Activated CD4-positive, CD25-positive, alpha-beta regulatory T cell treated with anti-CD3 and anti-CD28 coated beads, Interleukin-2, amount 50 U/mL, for 16 hours (primary cell): ENCODE measurements at places on chromosomes 6 and 20.

- DNase-seq: no peak
Observed at GRCh38 chr6:56694002-56694401, 51.3 kb upstream of the DST start.

GRCh38 chr20:53148771-53149147 is 176.6 kb downstream of the TSHZ2 start:
- DNase-seq: no peak

GRCh38 chr20:52054123-52054522 is 137.5 kb downstream of the ZFP64 start:
- no peak for DNase-seq

DNA sequence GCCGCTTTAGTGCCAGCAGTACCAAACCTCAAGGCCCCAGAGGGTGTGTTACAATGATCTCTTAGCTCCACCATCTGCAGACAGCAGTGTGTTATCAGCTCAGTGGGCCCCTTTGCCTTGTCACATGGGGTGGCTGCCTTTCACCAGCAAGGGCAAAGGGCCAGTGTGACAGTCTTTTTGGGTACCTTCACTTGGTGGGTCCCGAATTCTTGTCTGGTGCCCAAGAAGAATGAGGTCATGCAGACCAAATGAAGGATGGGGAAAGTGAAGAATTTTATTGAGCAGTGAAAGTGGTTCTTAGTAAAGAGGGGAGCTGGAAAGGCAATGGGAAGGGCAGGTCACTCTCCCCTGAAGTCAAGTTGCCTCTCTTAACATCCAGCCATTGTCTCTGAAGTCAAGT is 2.9 kb upstream of the SMIM28 start:
- DNase-seq: no peak

DNA sequence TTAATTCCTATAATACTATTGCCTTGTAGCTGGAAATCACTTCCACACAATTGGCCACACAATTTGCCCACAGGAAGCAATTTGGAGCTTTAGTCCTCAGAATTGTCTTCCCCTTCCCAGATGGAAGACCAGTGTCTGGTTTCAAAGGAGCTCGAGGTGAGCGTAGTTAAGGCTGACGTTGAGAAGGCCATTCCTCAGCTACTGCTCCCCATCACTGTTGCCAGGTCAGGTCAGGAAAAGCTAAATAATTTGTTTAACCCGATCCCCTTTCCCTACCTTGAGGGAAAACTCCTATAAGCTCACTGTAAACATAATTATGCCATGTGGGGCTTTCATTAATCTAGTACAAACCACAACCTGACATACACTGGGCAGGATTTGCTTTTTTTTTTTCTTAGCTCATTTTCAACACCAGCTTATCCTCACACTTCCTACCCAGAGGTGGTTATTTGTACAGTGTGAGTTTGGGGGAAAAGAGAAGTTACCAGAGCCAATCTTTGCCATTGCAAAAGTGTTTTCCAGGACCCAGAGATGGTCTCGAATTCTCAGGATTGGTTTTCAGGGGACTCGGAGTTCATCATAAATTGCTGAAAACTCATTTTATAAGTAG is 242.7 kb downstream of the CLIC5 start:
- DNase-seq: no peak

DNA sequence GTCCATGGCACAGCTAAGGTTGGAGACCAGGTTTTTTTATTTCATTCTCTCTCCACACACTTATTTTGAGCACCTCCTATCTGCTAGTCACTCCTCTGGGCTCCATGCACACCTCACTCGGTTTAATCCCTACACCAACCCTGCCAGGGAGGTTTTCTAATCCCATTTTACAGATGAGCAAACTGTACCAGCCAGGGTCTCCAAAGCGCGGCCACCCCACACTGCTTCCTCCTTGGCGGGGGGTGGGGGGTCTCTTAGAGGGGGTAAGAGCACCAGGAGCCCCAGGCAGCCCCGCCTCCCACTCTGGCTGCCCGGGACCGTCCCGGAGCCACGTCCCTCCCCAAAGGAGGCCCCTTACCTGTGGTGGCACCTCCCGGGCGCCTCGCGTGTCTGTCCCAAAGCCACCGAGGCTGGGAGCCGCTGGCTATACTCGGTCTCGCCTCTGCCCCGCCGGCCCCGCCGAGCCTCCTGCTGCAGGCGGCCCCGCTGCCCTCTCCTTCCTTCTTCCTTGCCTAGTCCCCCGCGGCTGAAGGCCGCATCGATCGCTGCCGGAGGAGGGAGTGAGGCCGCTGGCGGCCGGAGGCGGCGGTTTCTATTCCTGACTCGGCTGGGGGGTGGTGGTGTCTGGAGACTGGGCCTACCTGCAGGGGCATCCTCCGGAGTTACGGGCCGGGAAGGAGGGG is at the start of gene KCNS1:
Gene KCNS1 (minus strand): TSS at position 565 of the 683 bp plus-strand sequence. CDS start 1,891 bp downstream, outside the sequence.
- DNase-seq: no peak

DNA sequence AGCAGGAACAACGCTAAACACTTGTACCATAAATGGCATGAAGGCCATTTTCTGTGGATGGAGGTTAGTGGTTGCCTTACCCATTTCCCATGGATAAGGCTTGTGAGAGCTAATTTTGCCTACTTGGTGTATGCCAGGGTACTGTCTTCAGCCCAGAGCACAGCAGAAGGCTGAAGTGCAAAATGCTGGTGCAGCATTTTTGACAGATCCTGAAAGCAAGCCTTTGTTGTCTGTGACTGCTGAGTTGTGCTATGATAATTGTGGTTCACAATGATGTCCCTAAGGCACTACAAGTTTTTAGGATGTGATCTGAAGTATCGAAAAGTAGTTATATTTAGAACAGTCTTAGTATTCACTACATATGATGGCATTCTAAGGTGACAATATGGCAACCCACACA is 14.7 kb upstream of the HMGN3 start:
- DNase-seq: no peak

GRCh38 chr6:7684076-7684475 is 41.8 kb upstream of the BMP6 start:
- DNase-seq: no peak

DNA sequence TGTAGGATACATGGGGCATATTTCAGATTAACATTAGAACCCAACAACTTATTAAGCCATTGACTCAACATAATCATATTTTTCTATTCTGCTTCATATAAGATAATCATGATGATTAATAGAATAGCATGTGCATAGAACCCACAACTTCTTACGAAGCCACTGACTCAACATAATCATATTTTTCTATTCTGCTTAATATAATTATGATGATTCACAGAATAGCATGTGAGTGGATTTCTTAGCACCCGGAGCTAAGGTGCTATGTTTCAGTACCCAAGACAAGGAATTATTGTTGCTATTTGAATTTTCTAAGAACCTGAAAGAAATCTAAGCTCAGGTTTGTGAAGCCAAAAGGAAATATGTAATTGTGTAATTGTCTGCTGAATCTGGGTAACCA is 96.8 kb downstream of the TENT5A start:
- DNase-seq: no peak

DNA sequence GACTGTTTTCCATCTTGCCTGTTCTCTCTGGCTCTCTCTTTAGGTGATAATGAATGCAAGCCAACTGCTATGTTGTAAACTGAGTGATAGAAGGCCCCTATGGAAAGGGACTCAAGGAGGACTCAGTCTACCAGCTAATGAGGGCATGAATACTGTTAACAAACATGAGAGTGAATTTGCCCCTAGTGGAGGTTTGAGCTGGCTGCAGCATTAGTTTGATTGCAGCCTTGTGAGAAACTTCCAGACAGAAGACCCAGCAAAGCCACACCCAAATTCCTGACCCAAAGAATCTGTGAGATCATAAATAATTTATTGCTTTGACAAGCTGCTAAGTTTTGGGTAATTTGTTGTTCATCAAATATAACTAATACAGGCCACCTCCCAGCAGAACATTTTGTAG is 50.0 kb upstream of the PLCB1 start:
- DNase-seq: no peak

DNA sequence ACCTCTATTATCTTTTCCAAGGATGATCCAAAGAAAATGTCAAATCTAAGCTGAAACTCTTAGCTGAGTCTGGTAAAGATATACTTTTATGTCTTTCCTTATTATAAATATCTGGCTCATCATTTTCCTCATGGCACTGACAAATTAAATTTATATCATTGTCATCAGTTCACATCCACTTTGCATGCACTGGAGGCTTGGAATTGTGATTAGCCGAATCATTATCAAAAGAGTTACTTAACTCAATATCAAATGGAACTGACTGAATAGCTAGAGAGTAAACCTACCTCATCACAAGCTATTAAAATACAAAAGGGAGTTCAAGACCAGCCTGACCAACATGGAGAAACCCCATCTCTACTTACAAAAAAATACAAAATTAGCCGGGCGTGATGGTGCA is 713.9 kb upstream of the MARCKS start:
- no peak for DNase-seq

DNA sequence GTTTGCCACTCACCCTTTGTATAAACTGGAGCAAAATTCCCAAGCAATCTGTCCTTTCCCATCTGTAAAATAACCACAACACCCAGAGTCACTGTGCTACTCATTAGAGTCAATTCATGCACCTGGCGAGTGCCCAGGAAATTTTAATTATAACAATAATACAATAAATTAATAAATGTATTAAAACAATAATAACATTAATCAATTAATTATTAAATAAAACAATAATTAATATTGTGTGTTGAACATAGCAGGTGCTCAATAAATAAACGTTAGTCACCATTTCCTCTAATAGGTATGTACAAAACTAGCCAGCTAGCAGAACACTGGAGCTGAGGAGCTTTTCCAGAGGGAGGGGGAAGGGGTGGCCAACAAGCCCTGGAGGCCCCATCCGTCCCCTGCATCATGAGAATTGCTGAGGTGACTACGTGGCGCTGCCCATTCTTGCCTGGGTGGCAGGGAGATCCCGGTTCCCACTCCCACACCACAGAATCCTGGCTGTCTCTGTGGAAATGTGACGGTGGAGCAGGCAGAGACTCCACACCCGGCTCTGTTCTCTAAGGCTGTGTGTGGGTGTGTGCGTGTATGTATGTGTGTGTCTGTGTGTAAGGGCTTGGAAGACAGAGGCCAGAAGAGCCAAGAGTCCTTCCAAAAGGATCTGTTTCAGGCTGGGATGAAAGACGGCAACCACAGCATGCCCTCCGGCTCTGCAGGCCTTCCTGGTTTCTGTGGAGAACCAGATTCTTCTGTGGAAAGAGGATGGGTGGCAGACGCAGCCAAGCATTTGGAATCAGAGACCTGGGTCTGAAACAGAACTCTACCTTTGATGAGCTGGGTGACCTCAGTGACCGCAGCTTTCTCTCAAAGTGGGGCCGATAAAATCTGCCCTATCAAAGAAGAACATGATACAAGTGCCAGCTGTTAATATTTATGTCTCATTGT is 18.8 kb upstream of the EZR start:
- no peak for DNase-seq

DNA sequence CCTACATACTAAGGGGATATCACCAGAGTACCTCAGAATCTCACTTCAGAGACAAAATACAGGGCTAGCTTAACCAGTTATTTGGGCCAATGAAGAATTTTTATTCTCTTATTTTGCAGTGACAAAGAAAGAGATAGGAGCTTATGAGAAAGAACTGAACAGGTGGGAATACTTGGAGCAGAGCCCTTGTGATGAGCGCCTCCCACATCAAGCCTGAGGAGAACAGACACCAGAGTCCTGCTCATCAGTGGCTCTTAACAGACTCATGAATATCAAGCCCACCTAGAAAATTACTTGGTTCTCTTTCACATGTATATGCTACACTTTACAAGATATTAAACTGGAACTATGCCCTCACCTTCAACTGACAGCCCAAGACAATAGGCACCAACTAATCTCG is 99.0 kb downstream of the FAXC start:
- no peak for DNase-seq

DNA sequence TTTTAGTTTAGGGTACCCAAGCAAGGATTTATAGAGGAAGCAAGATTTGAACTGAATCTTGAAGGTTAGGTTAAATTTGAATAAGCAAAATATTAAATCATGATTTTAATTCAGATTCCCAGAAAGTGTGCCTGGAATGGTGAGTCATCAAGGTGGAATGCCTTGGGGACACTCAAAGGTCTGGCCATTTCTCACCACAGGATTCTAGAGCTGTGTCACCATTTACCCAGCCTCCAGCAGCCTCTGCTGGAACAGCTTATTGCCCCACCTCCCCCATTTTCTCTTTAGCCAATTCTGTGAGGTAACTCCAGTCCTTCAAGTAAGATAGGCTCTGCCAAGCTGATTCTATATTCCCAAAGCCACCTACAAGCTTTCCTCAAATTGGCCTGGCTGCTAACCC is 181.4 kb downstream of the SIM1 start:
- no peak for DNase-seq

GRCh38 chr6:75423386-75423785 is 70.2 kb downstream of the FILIP1 start:
- DNase-seq: no peak

DNA sequence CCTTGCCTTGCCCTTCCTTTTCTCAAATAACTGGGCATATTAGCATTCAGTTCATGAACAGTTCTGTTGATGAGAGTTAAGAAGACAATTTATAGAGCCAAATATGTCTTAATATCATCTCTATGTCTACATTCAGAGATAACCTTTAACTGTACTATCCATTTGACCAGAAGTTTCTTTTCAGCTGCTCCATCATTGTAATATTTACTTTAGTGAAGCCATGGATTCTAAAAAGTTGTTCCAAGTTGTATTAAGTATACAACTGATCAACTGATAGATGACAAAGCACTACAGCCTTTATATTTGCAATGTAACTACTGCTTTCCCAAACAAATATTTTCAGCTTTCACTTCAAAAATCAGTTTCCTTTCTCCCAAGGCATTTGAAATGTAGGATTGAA is 1252.7 kb downstream of the EPHA7 start:
- DNase-seq: no peak

GRCh38 chr20:4972506-4973251 is 28.6 kb downstream of the SLC23A2 start:
- DNase-seq: no peak

GRCh38 chr6:47091886-47092668 is 49.9 kb upstream of the ADGRF1 start:
- DNase-seq: no peak

GRCh38 chr20:33082546-33082945 is 3.1 kb downstream of the BPIFB4 start:
- DNase-seq: no peak

- DNase-seq: no peak
Observed at GRCh38 chr6:157994125-157994795, 12.6 kb downstream of the SYNJ2 start.

DNA sequence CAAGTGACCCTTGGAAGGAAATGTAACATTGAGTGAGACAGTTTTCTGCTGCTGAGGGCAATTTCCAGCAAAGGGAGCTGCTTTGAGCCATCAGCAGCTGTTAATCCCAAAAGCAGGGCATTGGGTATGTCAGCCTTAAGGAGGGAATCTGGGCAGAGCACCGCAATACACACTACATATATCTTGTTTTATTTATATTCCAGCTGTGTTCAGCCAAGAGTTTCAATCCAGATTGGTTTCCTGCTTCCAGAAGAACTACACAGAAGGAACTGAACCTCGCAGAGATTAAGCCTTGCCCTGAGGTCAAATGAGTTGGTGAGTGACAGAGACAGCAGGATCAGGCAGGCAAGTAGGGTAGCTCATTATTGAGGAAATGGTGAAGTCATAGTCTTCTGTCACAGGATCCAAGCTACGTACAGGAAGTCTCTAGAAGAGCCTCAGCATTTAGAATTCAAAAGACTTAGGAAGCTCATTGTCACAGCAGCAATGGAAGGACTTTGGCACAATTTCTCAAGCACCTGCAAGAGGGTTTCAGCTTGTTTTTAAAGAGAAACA is 109.9 kb upstream of the HEY2 start:
- DNase-seq: no peak
